Effector CD8-positive, alpha-beta T cell (primary cell): ENCODE measurements at places on chromosomes 12 and 14.
A peak's percentile ranks its signal among the peaks of the same experiment; 100 is the strongest.

DNA sequence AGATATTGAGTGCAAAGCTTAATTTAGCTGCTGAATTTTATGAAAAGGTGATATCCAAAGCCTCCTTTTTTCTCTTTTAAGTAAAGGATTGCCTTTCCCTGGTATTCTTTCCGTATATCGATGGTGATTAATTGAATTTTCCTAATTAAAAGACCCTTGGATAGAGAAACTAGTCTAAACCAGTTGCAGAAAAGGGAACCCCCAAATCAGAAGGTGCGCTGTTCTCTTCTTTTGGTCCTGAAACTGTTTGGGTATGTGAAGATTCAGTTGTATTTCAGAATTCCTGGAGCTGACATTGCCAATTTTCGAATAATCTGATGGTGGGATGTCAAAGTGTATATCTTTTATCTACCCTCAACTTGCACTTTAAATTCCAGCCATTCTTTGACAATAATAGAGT lies 1.9 kb downstream of the GPHN start:
- no peak for DNase-seq

- DNase-seq: no peak
Measured at GRCh38 chr12:28218875-28219274, 28.6 kb downstream of the CCDC91 start.

GRCh38 chr12:78725951-78726580 lies 138.5 kb upstream of the SYT1 start:
- DNase-seq: no peak

DNA sequence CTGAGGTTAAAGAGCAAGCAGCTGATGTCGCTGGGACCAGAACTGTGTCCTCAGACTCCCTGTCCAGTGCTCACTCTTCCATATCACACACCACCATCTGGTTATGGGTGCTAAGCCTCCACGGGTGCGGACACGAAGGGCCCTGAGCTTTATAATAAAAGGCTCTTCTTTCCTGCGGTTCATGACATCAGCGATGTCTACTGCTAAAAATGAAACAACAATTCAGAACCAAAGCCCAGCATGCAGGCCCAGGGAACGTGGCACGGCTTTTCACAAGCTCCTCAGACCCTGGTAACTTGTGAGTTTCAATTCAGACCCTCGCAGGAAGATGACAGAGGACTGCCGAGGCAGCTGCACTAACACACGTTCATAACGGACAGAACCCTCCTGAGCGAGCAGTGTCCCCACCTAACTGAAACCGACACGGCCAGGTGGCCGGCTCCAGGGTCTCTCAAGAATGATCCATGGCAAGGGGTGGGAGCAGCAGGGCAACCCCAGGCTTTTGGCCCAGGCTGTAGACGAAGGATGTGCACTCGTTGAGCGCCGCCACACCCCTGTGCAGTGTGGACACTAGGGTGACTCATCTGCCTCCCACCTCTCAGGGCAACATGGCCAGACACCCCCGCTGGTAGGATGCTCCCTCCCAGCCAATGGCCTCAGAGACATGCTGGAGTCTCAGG lies 180.3 kb downstream of the CALM1 start:
- DNase-seq: no peak

DNA sequence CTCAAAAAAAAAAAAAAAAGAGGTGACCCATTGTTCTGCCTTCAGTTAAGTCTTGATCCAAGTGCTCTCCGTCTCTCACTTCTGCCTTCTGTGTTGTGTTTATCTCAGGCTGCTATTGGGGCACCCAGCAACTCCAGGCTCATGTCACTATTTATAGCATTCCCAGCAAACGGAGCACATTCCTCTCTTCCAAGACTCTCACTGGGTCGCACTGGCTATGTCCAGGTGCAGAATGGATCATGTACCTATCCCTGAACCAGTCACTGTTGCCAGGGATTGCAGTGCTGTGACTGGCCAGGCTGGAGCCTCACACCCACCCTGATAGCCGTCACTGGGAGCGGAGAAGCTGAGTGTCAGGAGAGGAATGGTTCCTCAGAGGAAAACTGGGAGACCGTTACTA lies 31.2 kb downstream of the RHOF start:
- no peak for DNase-seq

- no peak for DNase-seq
Measured at GRCh38 chr14:90107789-90108188, 46.0 kb downstream of the KCNK13 start.

- no peak for DNase-seq
Measured at GRCh38 chr12:40122842-40123241, 17.0 kb upstream of the SLC2A13 start.

DNA sequence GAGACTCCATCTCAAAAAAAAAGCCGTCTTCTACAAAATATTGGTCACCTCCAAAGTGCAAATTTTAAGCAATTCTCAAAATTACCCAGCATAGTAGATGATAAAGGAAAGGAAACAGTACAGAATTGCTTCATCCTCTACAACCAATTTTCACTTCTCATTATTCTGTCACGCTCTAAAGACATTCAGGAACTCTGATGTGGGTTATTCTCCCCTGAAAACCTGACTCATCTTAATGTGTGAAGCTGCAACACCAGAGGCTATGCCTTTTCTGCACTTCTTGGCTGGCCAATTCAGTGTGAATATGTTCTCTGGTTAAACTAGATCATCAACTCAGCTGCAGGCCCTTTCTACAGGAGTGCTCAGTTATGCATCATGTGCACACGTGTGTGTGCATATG lies 11.0 kb downstream of the PTGER2 start:
- no peak for DNase-seq

GRCh38 chr12:121628536-121628935 lies 2.2 kb downstream of the ORAI1 start:
- DNase-seq: no peak

DNA sequence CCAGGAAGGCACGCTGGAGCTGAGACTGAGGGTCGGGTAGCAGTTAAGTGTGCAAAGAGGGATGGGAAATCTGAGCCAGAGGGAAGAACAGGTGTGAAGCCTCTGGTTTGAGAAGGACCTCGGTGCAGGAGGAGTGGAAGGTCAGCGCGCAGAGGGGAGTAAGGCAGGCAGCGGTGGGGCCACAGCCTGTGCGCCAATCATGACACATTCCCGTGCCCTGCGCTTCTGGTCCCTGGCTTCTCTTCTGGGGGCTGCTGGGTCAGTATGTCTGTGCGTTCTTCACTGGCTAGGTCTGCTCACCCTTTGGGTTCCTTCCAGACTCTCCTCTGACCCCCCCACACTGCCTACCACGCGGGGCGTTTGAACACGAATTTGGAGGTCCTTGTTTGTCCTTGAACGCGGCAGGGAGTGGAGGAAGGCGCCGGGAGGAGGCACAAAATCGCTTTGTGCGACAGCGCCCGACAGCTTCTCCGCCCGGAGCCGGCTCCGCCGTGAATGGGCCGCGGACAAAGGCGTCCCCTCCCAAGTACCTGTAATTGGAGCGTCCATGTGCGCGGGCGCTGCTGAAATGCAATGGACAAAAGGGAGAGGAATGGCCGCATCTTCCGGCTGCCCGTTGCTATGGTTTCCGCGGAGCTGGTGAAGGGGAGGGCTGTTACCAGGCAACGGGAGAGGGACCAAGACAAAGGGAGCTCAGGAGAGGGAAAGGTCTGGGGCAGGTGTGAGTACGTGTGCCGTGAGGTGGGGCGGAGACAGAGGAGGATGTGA lies 207.2 kb upstream of the SRRM4 start:
- DNase-seq: no peak

- DNase-seq: no peak
Measured at GRCh38 chr14:98957211-98958047, 314.6 kb downstream of the BCL11B start.

GRCh38 chr14:70905301-70905700 lies 2.0 kb upstream of the PCNX1 start:
- no peak for DNase-seq

DNA sequence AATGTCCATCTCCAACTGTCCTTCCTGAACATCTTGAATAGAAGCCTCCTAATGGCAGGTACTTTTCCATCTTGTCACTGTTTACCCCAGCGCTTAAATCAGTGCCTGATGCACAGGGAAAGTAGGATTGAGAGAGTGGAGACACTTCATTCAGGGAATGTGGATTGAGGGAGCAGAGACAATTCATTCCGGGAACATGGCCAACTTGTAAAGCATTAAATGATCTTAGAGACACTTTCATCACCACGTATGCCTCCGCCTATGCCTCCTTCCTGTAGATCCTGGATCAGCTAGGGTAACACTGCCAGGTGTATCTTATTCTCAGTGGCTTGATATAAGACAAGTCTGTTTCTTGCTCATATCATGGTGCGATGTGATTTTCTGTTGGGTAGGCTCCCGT lies 67.6 kb upstream of the CSRP2 start:
- DNase-seq: no peak

DNA sequence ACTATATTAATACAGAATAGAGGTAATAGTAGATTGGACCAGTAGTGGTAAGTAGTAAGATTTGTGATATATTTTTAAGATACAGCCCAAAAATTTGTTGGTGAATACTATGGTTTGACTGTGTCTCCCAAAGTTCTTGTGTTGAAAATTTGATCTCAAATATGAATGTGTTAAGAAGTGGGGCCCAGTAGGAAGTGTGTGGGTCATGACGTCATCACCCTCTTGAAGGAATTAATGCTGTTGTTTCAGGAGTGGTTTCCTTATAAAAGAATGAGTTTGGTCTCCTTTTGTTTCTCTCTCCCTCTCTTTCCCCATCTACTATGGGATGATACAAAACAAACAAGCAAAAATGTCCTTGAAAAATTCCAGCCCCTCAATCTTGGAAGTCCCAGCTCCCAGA lies 16.3 kb downstream of the LUM start:
- DNase-seq: no peak

DNA sequence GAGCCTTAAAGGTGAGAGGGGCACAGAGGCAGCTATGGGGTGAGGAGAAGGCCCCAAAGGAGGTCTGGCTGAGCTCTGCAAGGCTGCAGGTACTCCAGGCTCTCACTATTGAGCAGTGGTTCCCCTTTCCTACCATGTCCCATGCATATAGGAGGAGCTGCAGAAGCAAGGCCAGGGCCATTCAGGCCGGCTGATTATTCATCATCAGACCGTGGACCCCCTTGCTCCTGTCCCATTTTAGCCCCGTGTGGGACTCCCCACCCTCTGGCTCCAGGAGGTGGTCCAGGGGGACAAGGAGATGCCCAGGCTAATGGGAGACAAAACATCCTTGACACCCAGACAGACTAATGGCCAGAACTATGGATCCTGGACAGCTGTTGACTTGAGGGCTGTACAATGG lies 3.1 kb downstream of the GPD1 start:
- no peak for DNase-seq

DNA sequence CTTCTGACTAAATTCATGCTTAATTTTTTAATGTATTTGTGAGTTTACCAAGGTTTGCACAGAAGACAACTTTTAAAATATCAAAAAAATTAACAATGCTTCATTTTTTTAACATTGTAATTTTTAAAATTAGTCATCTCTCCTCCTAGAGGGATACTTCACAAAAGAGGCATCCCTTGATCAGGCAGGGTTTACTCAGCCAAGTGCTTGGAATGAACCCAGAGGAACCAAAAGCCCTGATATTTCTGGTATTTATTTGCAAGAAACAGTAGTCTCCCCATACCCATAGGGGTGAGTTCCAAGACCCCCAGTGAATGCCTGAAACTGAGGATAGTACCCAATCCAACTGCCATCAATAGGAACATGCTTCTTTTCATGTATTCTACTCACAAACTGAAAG lies 52.5 kb downstream of the GARIN6 start:
- DNase-seq: no peak

DNA sequence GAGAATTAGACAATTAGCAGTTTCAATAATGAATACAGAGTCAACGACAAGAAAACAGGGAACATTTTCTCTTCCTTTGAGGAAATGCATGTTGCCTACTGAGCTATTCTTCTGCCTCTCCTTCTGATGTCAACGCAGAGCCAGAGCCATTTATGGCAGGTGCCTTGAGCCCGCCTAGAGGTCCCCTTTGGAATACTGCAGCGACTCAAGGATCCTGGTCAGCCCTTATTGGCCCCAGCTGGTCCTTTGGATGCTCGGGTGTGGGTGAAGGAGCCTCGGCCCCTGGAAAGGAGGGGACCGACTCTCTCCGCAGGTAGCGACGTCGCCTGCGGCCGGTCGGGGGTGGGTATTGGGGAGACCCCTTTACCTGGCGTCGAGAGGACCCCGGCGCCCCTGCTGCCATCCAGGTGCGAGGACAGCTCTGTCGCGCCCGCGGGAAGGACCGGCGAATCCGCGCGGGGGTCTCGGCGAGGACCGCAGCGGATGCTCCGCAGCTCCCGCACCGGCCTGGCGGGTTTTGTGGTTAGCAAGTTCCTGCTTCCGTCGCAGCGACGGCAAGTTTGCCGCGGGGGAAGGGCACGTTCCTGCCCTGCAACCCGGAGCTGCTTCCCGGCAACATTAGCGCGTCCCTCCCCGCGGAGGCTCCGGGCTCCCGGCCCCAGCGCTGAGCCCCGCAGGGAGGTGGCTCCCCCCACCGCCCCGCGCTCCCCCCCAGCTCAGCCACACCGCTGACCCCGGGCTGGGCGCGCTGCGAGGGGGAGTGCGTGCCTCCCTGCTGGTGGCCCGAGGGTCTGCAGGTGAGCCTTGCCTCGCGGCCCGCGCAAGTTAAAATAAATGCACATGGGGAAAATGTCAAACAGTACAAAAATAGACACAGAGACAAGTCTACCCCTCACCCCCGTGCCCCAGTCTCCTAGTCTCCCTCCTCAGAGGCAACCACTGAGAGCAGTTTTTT lies at the start of gene MANSC1:
MANSC1 (minus strand) TSS at position 532 of the 955 bp plus-strand sequence. CDS start 6,928 bp downstream, outside the sequence.
- DNase-seq: peak; percentile 28

GRCh38 chr12:18965203-18965602 lies 164.3 kb upstream of the PLEKHA5 start:
- DNase-seq: no peak

DNA sequence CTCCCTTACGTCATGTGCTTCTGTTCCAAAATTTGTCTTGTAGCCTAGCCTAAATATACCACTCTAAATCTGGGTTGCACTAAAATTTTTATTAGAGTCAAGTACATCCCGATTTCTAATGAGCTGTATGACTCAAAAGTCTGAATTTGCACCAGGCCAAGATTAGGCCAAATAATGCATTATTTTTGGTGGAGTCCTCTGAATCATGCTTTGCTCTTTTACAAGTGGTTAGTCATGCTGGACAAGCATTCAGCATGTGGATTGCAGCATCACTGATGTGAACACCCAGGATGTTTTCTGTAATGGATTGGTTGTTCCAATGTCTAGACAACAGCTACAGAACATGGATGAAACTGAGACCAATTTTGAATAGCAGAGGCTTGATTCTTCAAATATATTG lies 23.7 kb downstream of the HEBP1 start:
- DNase-seq: no peak

GRCh38 chr14:23153851-23154796 lies 29.3 kb downstream of the SLC7A8 start:
- no peak for DNase-seq

DNA sequence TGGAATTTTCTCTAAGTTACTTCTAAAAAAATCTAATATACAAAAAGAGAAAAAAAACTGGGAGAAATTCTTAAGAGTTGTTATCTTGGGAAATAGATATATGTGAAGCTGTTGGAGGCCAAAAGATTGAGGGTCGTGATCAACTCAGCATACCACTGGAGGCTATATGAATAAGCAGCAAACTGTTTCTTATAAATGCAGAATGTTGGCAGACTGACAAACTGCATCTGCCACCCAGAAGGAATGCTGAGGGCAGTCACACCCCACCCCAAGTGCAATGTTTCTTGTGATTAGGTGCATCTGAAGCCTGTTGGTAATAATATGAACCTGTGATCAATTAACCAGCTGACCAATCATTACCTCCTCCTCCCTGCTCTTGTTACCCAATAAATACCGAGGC lies 818.6 kb upstream of the MGAT4C start:
- no peak for DNase-seq

- no peak for DNase-seq
Measured at GRCh38 chr12:2118481-2119255, 65.9 kb downstream of the CACNA1C start.
